Mammary epithelial cell (primary cell): ENCODE measurements at places on chromosomes 3 and 15.
A peak's percentile ranks its signal among the peaks of the same experiment; 100 is the strongest.

- DNase-seq, result peak; percentile 21
Observed at GRCh38 chr3:134627831-134628230, 23.0 kb downstream of the KY start.

DNA sequence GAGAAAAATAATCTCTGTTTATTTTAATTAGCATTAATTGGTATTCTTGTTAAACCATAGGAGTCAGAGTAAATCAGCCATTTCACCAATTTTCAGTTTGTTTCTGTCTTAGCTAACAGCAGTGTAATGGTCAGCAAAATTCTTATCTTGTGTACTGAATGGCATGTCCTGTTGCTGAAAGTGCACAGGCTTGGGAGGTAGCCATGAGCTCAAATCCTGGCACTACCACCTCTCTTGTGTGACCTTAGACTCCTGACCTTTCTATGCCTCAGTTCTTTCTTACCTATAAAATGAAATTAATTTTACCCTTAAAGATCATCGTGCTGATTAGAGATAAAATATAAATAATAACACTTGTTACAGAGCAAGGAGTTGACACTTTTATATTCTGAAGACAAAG lies 35.8 kb downstream of the MLH1 start:
- DNase-seq, result no peak

GRCh38 chr15:76449455-76449854 lies 112.9 kb downstream of the ISL2 start:
- DNase-seq, result no peak

DNA sequence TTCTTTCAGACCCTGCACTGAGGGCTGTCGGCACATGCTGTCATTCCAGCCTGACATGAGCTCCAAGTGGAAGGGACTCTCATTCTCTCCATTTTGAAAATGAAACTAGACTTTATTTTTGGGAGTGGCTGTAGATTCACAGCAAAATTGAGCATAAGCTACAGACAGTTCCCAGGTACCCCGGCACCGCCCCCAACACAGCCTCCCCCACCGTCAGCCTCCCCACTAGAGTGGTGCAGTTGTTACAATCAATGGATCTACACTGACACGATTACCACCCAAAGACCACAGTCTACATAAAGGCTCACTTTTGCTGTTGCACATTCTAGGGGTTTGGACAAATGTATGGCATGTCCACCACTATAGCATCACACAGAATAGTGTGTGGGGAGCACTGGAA lies 29.5 kb upstream of the FGD5 start:
- no peak for DNase-seq

GRCh38 chr3:29144807-29145206 lies 136.1 kb upstream of the RBMS3 start:
- no peak for DNase-seq

- no peak for DNase-seq
Observed at GRCh38 chr15:76439542-76439941, 103.0 kb downstream of the ISL2 start.

DNA sequence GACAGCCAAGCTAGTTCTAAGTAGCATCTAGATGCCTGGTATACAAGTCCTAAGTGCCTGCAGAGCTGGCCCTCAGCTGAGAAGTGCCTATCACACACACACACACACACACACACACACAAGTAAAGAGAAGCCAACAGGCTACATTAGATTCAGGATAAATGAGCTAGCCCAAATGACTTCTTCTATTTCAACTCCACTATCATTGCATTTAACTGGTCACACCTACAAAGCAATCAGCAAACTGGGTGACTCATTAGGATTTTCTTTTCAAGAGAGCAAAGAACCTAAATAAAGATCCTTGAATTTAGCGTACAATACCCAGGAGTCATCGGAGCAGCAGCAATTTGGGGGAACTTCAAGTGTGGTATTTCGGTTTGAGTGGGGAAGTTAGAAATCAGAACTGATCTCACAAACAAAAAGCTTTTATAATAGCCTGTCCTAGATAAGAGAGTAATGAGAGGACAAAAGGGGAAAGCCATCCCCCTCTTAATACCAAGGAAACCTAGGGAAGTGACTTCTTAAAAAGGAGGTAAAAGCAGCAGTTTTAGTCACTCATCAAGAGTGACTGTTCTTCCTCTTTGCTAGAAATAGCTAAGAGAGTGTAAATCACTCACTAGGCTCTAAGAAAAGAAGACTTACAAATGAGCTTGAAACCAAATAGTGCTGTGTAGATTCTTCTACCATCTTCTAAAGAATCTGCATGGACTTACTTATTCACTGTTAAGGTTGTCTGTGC lies 112.7 kb downstream of the TNIK start:
- peak; percentile 35 for DNase-seq

DNA sequence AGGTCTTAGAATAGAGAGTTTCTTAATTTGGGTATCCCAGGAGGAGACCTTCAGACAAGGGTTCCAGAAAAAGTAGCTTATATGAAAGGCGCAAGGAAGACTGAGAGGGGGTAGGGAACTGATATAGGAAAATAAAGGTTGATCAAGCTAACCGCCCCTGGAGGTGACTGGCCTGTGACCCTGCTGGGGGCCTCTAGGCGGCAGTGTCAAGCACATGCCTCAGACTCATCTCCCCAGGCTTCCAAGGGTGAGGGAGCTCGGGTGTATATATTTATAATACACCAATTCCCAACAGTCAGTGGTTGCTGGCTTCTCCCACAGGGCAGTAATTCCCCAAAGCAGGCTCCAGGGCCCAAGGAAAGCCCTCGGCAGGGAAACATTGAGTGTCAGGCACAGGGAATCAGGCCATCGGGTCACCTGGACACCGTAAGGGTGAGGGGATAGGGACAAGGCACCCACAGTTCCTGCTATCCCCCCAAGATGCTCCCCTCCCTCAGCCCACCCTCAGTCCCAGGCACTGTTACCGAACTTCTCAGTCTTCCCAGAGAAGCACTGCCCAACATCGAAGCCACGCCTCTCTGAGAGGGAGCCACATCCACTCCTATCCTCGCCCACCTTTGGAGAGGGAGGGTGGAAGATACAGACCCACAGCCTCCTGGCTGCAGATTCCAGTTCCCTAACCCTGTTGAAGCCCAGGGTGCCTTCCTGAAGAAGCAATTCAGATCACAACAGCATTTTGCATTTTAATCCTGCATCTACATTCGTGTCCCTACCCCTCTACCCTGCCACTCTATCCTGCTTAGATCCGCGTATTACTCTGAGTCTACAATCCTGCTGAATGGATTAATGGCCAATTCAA lies 19.5 kb upstream of the CAV3 start:
- DNase-seq, result no peak

DNA sequence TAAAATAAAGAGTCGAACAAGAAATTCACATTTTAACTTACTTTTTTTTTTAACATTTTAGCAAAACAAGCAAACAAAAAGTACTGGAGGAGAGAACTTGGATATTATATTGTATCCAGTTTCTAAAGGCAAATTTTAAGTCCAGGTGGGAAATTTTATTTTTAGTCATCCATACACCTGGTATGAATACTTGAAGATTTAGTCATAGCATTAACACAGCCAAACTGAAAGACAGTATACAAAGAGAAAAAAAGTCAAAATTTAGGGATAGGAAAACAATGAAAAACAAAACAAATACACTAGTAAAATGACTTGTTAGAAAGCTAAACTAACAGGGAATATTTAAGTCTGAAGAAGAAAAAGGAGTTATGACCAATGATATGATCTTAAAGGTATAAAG lies 69.1 kb downstream of the PROS1 start:
- peak; percentile 63 for DNase-seq

GRCh38 chr3:81788610-81789009 lies 27.2 kb upstream of the GBE1 start:
- DNase-seq, result no peak

GRCh38 chr3:128714887-128715491 lies 11.0 kb upstream of the RAB7A start:
- DNase-seq, result no peak

DNA sequence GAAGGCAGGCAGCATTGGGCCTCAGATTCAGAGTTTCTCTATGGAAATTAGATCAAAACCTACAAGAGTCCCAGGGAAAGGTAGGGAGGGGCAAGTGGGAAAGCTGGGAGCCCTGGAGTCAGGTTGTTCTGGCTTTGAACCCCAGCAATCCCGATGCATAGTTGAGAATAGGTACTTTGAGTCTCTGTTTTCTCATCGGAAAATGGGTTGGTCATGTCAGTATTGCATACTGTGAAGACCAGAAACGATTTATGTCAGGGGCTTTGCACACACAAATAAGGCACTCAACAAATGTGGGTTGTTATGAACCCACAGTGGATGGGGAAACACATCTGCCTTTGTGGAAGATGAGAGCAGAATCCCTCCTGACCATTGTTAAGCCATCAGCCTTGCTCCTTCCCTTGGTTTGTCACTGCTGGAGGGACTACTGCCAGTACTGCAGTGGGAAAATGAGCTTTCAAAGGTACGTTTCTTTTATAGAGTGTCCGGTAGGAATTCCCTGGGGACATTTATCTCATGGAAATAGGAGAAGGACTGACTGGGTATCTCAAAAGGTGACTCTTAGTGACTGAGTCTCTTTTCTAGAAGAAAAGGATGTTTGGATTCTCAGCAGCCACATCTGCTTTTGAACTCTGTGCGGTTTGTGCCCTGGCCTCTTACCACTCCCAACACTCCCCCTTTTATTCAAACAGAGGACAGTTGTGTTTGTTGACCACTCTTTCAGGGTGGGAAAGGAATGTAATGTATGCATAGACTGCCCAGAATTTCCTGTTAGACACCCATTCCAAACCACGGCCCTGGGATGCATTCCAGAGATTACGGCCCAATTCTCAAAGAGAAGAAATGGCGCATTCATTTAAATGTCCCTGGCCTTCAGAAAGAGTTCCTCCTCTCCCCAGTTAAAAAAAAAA lies 54.6 kb upstream of the VILL start:
- peak; percentile 79 for DNase-seq

- no peak for DNase-seq
Observed at GRCh38 chr3:171760477-171760876, 49.8 kb downstream of the PLD1 start.

- no peak for DNase-seq
Observed at GRCh38 chr15:42716626-42717025, 20.3 kb downstream of the CDAN1 start.

DNA sequence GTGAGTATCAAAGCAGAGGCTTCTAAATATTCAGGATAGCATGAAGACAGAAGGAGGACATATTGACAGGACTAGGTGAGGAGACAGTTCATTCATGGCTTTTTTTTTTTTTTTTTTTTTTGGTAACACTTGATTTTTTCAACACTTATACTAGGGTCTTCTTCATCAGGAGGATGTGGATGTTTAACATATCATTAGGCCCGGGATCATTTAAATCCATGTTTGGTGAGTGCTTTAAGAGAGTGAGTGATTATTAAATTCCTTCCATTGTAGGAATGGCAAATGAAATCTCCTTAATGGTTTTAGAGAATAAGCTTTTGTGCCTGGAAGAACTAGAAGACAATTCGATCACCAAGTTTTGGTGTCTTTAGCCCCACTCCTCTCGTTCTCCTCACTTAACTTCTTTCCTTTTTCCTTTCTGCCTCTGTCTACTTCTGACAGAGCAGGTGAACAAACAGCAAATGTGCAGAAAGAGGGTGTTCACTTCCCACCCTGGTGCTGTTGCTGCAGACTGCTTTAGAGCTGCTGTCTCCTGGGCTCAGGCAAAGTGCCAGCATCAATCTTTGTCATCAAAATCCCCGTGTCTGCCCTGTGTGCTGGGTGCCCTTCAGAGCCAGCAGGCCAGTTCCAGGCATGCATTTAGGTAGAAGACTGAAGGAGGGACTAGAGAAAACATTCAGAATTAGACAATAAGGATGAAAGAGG lies 35.6 kb upstream of the RAB11A start:
- no peak for DNase-seq

GRCh38 chr3:181710345-181711291 lies 1.1 kb upstream of the SOX2 start:
- DNase-seq, result no peak

GRCh38 chr3:136023264-136023978 lies 57.9 kb downstream of the PPP2R3A start:
- no peak for DNase-seq

- peak; percentile 94 for DNase-seq
Observed at GRCh38 chr15:96296264-96296663, 34.2 kb upstream of the NR2F2 start.

DNA sequence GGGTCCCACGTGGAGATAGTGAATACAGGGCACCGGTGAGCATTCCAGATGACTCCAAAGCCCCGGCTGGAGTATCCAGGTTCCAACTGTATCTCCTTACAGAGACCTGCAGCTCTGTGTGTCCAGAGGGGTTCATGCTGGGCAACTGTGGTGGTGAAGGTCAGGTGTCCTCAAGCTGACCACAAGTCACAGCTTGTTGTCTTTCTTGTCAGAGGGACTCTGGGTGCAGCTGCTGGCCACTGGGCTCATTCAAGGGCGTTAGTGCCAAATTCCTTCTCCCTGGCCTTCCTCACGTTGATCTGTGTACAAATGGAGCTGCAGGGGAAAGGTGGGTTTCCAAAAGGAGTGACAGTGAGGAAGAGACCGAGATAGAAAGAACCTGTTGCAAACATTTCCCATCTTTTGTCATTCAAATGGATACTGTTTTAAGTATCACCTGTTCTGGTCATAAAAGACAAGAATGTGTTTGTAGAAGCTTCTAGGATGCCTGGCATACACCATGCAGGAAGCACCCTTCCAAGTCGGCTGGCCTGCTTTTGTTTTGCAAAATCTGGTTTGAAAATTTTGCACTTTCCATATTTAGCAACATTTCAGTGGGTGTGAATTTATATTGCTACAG lies 52.5 kb downstream of the CEMIP start:
- DNase-seq, result no peak
